Activated CD4-positive, alpha-beta memory T cell treated with anti-CD3 and anti-CD28 coated beads, Interleukin-2, amount 10 ng/mL, durations not matched to agents 7 days and 5 days (primary cell): ENCODE measurements at places on chromosomes 3 and 15. TPM values are rescaled to one million over a fixed set of nuclear protein-coding genes. Genes with fewer than 3 reads are reported as not detected.

DNA sequence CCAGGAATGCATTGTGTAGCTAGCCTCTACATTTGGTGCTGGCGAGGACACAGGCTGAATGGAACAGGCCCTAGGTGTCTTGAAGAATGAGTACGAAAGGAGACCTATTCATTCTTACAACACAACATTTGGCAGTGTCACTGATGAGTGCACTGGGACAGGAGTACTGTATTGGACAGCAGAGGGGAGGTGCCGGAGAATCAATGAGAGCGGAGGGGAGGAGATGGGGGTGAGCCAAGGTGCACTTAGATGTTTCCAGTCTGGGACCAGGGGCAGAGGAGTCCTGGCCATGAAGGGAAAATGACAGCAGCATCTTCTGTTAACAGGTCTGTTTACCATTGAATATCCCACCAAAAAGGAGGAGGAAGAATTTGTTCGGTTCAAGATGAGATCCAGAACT lies 53.2 kb downstream of the C3orf20 start:
- no peaks in the 10 kb centered on the region for H3K36me3 ChIP-seq
- no peak overlapping the region for H3K27ac ChIP-seq
- DNase-seq = no peak
- no peaks in the 10 kb centered on the region for H3K27me3 ChIP-seq
- no peak overlapping the region for H3K4me3 ChIP-seq
- no peaks in the 10 kb centered on the region for H3K4me1 ChIP-seq

- no peaks in the 10 kb centered on the region for H3K4me1 ChIP-seq
- no peak for DNase-seq
- no peak overlapping the region for H3K27ac ChIP-seq
- H3K27me3 ChIP-seq = no peaks in the 10 kb centered on the region
- no peaks in the 10 kb centered on the region for H3K36me3 ChIP-seq
- no peak overlapping the region for H3K4me3 ChIP-seq
Observed at GRCh38 chr3:5464649-5465048, 277.1 kb downstream of the EDEM1 start.

DNA sequence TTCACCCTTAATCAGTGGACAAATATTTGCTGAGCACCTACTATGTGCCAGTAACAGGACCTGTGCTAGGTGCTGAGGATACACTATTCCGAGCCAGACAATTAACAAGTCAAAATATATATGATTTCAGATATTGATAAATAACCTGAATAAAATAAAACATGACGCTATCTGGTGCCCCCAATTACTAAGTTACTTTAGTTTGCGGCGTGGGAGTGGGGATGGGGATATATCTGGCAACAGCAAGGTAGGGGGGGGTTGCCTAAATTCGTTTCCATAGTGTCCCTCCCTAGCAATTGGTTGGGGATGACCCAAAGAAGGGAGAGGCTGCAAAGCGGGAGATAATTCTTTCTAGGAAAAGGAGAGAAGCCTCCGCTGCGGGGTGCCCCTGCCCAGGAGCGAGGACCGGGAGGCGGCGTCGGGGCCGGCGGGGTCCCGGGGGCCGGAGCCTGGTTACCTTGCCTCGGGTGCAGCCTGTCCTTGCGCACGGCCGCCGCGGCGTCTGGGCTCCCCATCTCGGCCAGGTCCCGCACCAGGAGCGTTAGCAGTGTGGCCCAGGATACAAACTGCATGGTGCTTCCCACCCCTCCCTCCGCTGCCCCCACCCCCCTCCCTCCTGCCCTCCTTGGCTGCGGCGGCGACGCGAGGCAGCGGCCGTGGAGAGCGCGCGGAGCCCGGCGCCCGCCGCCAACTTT lies 567 bp downstream of the ADAMTS9 start:
- H3K27me3 ChIP-seq = peaks cover 45% of the 10 kb centered on the region
- no peak for DNase-seq
- no peak overlapping the region for H3K4me3 ChIP-seq
- H3K36me3 ChIP-seq = peaks cover 3% of the 10 kb centered on the region

Gene EPHB1
- 0.80 TPM for total RNA-seq

Gene LRRIQ4
- total RNA-seq = not detected

GRCh38 chr3:140540262-140540661 lies 137.6 kb upstream of the TRIM42 start:
- no peak for DNase-seq
- no peaks in the 10 kb centered on the region for H3K36me3 ChIP-seq
- no peak overlapping the region for H3K4me3 ChIP-seq
- H3K27me3 ChIP-seq = no peaks in the 10 kb centered on the region

DNA sequence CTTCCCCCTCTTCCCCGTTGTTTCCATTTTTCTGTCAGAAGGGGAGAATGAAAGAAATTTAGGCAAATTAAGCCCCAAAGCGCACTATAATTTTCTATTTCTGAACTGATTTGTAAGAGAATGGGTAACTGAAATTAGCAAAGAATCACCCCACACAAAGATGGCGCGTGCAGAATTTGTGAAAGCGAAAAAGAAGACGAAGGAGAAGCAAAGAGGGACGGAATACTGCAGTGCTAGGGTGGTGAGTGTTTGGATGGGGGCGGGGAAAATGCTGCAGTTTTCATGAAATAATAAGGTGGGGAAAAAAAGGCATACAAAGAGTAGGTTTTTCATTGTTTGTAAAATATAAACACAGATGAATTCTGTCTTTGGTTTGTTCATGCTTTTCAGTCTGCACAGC lies 4.6 kb upstream of the CTNNB1 start:
- DNase-seq = no peak
- no peak overlapping the region for H3K27ac ChIP-seq
- peaks cover 32% of the 10 kb centered on the region for H3K27me3 ChIP-seq
- no peak overlapping the region for H3K4me3 ChIP-seq

Gene ARPIN
- not detected for total RNA-seq

GRCh38 chr3:132570016-132570415 lies 27.1 kb upstream of the ACKR4 start:
- peaks cover 23% of the 10 kb centered on the region for H3K36me3 ChIP-seq
- no peak overlapping the region for H3K4me3 ChIP-seq

Gene DPH3
- total RNA-seq = 16.7 TPM
